ENCODE measurements at places on chromosomes 2 and 18.
A peak's percentile ranks its signal among the peaks of the same experiment; 100 is the strongest.

- DNase-seq: peak; percentile 62
Measured at GRCh38 chr2:71925268-71926088, 222.2 kb downstream of the CYP26B1 start.

GRCh38 chr2:101340141-101340551, 31.6 kb upstream of the RNF149 start:
- DNase-seq: no peak

DNA sequence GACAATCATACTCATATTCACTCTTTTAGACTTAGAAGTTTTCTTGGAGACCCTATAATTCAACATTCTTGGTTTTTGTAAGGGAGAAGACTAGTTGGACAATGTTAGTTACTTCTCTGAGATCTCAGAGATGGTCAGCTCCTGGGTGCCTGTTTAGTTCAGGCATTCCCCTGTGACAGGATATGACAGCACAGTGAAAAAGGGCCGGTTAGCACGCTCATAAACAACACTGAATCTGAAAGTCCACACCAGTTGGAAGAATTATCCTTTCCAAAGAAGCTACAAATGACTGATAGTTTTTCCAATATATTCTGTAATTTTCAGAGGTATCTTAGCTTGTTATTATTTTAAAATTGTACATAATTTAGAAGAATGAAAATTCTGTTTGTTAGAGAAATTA, 75.7 kb downstream of the ADAM23 start:
- DNase-seq: no peak

DNA sequence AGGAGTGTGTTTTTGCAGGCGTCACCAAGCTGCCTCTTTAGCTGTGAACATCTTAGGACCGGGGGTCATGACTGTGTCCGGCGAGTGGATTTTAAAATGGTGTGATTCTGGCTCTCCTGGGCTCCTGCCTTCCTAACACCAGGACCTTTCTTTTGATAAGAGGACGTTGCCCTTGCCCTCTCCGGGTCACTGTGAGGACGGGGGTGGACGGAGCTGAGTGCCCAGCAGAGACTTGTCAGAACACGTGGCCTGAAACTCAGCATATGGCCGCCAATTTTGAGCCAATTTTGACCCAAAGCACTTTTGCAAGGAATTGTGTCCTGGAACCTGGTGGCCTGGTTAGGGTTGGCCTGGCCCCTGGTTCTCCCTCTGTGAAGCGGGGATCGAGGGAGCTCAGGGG, 40.2 kb downstream of the RTP5 start:
- no peak for DNase-seq

DNA sequence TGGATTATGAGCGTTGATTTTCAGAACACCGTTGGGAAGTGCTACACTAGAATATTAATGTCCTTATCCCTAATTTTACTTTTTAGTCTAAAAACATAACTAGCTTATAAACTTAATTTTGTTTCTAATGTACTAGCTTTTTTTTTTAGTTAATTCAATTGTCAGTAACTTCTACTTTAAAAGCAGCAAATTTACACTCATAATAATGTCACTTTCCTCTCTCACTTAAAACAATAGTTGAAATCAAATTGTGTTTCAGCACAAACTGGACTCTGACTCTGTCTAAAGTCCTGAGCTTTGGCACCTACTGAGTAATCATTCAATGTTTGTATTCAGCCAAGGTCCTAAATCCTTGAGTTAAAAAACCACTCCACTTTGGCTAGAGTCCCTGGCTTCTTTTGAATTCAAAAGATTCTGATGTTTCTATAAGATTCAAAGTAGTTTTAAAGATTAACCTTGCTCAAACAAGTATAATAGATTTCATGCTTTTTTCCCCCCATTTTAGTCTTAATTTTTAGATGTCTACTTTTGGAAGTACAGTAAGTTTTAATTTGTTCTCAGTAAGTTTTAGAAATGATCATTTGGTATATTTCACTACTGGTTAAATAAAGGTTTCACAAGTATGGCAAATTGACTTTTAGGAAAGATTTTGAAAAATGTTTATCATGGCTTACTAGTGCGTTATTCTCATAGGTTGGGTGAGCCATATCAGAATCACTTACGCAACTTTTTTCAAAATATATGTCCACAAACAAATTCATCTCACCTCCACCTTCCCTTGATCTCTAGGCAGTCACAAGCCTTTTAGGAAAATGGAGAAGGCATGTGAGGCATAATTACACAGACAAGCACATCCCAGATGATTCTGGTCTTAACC, 23.4 kb downstream of the CCNYL1 start:
- no peak for DNase-seq

GRCh38 chr2:207219081-207219630, 53.4 kb upstream of the KLF7 start:
- DNase-seq: no peak

- no peak for DNase-seq
Measured at GRCh38 chr2:128516938-128517337, 198.3 kb upstream of the HS6ST1 start.

Data from H54 (cell line).